ENCODE measurements at places on chromosomes 2 and 18.

DNA sequence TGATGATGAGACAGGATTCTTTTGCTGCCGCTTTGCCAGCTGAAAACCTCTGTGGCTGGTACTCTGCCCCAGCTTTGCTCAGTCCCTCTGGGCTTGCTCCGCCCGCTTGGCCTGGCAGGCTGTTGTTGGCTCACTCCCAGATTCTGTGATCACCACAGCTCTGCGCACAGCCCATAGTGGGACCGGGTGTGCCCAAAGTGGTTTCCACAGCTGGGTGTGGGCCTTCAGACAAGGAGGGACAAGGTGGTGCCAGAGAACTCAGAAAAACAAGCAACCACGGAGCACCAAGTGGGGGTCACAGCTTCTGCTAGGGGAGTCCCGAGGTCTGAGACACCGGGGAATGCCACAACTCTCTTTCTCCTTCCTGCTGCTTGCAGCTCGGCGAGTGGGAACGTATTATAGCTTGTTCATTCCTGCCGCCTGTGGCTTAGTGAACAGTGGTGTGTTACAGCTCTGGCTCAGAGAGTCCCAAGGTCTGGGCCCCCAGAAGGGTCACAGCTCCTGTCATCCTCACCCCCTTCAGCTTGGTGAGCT, 9.2 kb upstream of the KYNU start:
- no peak for DNase-seq

DNA sequence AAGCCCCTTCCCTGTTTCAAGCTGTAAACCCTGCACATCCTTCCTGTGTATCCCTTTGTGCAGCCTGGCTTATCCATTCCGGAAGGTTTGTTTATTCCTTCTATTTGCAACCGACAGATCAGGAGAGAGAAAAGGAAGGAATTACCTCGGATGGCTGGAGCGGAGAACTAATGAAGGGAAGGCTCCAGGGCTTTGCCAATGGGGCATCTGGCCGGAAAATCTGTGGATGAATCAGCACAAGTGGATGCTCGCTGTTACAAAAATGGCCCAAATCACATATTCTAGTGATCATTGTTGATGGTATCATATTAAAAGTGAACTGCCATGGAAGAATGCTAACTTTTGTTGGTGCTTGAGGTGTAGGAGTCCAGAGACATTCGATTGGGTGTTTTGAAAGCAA, 97.1 kb downstream of the AQP4 start:
- DNase-seq: no peak

DNA sequence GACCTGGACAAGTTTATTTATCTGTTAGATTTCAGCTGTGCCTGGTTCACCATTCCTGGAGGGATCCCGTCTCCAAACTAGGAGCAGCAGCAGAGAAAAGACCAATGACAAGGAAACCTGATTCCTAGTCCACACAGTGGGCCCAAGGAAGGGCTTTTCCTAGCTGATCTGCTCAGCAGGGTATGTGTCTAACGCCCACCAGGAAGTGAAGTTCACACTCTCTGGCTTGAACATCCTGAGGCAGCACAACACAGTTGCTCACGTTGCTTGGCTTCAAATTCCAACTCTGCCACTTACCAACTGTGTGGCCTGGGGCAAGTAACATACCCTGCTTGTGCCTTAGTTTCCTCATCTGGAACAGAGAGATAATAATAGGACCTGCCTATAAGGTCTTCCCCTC, 42.9 kb downstream of the XDH start:
- no peak for DNase-seq

GRCh38 chr2:127149384-127149783, 42.4 kb upstream of the BIN1 start:
- DNase-seq: no peak
